Stimulated activated CD8-positive, alpha-beta memory T cell treated with anti-CD3 and anti-CD28 coated beads, Interleukin-2, amount 100 ng/mL, for 1 hour (primary cell): ENCODE measurements at places on chromosomes 3 and 15.

- DNase-seq: no peak
These were observed 196.1 kb downstream of the PDCD6IP start for GRCh38 chr3:33994568-33994967.

DNA sequence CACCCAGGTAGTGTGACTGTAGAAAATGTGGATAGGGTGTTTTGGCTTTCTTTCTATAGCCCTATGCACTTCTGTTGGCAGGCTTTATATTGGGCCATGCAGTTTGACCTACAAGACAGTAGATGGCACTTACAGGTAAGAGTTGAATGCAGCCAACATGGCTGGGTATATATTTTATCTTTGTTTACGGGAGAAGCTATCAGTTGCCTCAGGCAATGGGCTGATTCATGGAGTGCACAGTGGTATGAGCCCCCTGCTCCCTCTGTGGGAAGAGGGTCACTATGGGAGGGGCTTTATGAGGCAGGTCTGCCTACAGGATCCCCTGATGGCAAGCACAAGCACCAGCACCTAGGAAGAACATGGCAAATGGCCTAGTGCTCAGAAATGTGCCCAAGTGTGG, 301.2 kb upstream of the CDIN1 start:
- DNase-seq: no peak

GRCh38 chr15:40161693-40162391, 973 bp downstream of the BUB1B start:
- DNase-seq: no peak

DNA sequence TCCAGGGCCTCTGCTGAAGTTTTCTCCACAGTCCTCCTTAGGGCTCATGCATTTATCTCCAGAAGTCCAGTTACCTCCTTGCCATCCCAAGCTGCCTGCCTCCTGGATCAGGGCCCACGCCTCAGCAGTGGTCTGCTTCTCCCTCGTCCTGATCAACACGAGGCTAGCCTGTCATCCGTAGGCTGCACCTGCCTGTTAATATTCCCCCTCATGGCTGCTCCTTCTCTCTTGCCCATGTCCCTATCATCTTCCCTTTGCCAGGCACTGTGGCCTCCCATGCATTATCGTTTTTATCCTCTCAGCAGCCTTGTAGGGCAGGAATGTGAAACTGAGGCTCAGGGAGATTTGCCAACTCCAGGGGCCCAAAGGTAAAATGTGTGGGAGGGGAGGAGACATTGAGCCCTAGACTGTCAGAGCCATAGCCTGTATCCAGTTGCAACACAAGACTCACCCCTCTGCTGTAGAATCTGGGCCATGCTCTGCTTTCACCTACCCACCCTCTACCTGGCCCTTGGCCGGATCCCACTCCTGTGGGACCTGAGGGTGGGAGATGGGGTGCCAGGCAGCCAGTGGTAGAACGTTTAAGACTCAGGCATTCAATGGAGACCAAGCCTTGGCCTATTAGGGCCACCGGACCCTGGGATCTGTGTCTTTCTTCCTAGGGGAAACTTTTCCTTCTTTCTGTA, 4.6 kb downstream of the GRM2 start:
- DNase-seq: no peak

DNA sequence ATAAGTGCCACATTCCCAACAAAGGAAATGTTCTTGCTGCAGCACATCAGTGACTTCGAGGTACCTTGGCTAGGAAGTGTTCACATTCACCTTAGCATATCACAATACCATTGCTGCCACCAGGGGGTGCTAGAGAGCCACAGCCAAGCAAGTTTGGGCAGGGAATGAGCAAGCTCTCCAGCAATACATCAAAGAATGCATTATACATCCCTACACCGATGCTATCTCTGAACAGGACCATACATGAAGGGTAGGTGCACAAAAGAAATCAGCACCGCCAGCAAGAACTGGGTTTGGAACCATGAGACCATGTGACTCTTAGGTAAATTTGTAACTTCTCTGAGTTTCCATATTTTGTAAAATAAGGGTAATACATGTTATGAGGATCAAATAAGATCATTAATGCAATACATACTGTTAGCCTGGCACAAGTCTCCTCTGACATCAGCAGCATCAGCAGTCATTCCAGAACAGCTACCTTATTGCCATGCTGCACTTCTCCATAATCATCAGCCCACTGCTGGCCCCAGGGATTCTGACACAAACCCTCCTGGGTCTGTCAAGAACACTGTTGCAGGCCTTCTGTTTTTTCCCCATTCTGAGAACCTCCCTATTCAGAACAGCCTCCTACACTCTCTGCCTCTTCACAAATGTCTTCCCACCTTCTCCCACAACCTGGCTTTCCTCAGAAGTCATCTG, 37.5 kb downstream of the RYK start:
- peak; percentile 78 for DNase-seq

- DNase-seq: no peak
These were observed 88.7 kb upstream of the IQSEC1 start for GRCh38 chr3:13161771-13162535.

- no peak for DNase-seq
These were observed 319.4 kb downstream of the PLCL2 start for GRCh38 chr3:17204049-17204650.

DNA sequence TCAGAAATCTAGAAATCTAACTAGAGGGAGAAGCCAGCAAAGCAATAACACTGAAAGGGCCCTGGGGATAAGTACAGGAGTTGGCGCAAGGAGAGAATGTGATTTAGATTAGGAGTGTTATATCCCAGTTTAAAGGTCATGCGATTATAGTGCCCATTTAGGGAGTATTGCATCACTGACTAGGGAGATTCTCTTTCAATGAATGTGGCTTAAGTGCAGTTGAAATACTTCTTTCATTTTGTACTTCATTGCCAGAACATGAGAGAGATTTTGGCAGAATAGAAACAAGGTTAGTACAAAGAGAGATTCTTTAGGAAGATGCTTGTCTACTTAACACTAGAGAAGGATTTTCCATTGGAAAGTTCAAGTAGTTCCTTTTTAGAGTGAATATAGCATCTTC, 13.9 kb downstream of the ROBO2 start:
- DNase-seq: no peak

- DNase-seq: no peak
These were observed 111.8 kb downstream of the CFAP20DC start for GRCh38 chr3:58938057-58938456.

DNA sequence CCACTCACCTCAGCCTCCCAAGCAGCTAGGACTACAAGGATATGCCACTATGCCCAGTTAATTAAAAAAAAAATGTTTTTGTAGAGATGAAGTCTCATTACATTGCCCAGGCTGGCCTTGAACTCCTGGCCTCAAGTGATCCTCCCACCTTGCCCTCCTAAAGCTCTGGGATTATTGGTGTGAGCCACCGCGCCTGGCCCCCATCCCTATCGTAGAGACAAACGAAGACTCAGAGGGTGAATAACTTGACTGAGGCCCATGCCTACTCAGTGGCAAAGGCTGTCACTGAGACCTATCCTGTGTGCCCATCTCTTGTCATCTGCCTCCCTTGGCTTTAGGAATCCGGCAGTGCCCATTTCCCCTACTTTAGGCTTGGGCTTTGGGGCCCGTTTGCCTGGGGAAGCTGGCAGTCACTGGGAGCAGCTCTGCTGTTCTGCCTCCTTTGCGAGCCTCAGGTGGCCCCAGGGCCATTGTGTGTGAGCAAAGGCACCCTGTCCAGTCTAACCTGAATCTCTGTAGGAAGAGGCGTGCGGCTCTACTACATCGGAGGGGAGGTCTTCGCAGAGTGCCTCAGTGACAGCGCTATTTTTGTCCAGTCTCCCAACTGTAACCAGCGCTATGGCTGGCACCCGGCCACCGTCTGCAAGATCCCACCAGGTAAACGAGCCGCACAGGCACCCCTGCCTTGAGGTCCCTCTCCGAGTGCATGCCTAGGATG, 70.1 kb downstream of the AAGAB start:
- no peak for DNase-seq

GRCh38 chr15:25679492-25679891, 183.6 kb downstream of the ATP10A start:
- no peak for DNase-seq

DNA sequence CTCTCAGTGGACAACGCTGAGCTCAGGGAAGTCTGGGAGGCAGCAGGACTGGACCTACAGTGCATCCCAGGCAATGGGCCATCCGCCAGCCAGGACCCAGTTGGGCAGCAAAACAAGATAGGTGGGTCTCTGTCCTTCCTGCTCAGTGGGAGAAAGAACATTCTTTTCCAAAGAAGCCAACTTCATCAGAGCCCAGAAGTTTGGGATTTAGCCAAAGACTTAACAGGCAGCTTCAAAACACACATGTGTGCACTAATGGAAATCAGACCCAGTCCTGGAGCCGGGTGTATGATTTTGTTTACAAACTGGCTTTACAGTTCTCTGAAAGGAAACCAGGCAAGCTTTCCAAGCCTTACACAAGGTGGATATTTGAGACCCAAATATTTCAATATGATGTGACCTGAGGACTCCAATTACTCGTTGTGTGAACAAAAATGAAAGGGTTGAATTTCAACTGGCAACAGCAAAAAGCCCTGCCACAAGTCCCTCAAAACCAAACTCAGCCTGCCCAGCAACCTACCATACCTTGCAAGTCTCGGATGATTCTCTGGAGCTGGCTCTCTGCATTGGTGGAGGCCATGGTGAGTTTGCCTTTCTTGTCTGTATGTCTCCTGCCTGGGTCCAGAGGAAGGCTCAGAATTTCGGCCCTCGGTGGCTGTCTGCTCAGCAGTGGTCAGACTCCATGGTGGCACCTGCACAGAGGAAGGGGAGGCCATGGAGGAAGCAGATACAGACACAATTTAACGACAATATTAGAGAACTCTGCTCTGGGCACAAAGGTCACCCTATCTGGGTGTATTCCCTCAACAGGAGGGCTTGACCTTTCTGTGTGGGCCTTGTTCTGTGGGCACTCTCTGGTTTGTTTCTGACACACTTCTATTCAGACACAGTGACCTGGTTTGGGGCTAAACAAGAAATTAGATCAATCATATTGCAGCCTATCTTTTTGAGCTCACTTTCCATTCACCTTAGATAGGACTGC, 11.0 kb downstream of the FYCO1 start:
- no peak for DNase-seq

- no peak for DNase-seq
These were observed 39.8 kb downstream of the FOXB1 start for GRCh38 chr15:60043744-60044435.

GRCh38 chr3:147702509-147702908, 293.3 kb downstream of the ZIC1 start:
- no peak for DNase-seq

- DNase-seq: no peak
These were observed 685 bp downstream of the ADAMTSL3 start for GRCh38 chr15:83654379-83655236.

DNA sequence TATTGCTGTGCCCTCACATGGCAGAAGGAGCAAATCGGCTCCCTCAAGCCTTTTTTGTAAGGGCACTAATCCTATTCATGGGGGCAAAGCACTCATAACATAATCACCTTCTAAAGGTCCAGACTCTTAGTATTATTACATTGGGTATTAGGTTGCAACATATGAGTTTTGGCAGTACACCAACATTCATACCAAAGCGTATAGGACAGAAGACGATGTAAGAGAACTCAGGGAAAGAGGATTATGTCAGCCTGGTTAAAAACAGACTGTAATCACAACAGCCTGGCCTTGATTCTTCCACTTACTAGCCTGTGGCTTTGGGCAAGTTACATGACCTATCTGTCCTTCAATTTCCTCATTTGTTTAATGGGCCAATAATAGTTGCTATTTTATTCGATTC, 828.5 kb upstream of the NECTIN3 start:
- DNase-seq: no peak

DNA sequence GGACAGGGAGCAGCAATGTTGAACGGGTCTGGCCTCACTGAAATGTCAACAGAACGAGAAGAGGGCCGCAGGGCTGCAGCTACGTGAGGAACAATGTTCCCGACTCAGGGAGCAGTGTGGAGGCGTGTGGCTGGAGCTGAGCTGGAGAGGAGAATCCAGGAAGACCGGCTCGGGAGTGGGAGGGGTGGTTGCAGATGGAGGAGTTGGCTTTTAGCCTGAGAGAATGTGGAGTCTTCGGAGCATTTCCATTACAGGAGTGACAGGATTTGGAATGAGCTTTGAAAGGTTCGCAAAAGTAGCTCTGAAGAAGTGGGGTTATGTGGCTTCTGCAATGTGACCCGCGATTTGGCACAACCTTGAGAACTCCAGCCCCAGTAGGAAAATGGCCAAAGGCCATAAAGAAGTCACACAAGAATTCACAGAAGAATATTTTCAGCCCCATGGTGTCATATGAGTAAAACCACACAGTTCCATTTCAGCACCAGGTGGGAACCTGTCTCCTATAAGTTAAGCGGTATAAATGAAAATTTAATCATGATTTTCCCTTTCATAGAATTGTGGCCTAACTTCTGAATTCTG, 78.8 kb upstream of the NSMCE3 start:
- no peak for DNase-seq

GRCh38 chr3:125055331-125055912, 375 bp downstream of the HEG1 start:
- DNase-seq: no peak

- DNase-seq: no peak
These were observed 65.8 kb downstream of the CADPS start for GRCh38 chr3:62809369-62809768.

DNA sequence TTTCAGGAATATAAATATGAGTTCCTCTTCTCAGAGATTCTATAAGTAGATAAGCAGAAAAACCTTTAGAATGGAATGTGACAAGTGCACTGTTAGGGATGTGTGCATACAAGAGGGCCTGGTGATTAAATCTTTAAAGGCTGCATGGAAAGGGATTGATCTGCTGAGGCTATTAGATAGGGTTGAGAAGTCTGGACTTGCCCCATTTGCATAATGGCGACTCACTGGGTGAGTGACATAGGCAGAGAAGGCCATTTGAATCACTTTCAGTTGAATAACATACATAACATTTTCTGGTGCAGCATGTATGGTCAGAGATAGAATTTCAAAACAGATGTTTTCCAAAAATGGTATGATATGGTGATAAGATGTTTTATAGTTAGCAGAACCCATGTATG, 156.9 kb downstream of the ZNF621 start:
- DNase-seq: no peak

DNA sequence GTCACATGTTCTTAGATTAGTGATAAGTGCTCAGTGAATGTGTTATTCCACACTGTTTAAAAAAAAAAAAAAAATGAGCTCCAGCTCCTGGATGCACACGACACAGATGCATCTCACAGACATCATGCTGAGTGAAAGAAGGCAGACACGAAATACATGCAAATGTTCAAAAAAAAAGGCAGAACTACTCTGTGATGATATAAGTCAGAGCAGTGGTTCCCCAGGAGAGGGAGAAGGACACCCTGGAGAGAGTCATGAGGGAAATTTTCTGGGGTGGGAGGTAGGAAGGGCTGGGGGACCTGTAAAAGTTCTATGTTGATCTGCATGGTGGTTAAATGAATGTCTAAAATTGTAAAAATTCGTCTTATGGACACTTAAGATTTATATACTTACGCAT, 4.3 kb downstream of the CSRNP1 start:
- no peak for DNase-seq

GRCh38 chr3:39025222-39025970, 26.3 kb downstream of the SCN11A start:
- no peak for DNase-seq

GRCh38 chr3:110494093-110494490, 577.5 kb upstream of the NECTIN3 start:
- DNase-seq: no peak

- DNase-seq: no peak
These were observed 36.4 kb upstream of the EIF3J start for GRCh38 chr15:44500555-44500954.

- DNase-seq: no peak
These were observed 1072.7 kb downstream of the OTOL1 start for GRCh38 chr3:162569314-162569713.

GRCh38 chr3:143183665-143183964, 64.0 kb downstream of the CHST2 start:
- no peak for DNase-seq
